ENCODE measurements at places on chromosomes 13 and 19.

DNA sequence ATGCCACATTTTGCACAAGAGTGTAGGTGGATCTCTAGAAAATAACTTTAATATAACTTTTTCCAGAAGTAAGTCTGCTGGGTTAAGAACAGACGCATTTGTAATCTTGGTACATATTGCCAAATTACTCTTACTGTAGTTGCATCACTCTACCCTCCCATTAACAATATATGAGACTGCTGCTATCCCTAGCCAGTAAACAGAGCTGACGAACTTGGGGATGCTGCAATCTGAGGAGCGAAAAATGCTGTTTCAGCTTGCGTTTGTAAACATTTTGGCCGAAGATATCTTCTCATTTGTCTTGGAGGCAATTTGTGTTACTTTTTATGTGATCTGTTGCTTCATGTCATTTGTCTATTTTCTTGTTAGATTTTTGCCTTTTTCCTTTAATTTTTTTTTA is 1482.8 kb downstream of the OLFM4 start:
- no peak for DNase-seq

DNA sequence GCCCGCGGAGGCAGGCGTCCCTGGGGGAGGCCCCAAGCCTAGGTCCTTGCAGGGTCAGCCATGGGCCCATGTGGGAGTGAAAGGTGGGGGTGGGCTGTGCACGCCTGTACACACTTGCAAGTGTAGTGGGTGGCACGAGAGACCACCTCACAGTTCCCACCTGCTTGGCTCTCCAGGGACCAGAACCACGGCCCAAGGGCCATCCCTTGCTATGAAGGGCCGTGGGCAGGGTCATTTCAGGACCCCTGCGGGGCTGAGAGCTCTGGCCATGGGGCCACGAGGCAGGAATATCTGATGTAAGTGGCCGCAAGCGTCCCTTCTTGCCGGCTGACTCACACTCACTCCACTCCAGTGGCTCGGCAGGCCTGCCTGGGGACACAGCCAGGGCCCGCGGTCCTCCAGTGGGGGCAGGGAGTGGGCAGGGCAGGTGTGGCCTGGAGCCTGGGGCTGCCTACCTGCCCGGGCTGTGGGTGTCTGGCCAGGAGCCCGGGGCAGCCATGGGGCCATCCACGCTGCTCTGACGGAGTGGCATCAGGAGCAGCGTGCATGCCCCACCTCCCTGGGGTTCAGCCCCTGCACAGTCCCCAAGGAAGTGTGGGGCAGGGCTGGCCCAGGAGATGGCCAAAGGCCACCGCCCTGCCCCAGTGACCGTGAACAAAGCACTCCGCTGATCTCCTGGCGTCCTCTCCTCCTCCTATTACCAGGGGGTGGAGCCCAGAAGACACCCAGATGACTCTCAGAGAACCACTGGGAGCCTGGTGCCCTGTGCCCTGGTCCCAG is 8.6 kb upstream of the MKNK2 start:
- DNase-seq = no peak

DNA sequence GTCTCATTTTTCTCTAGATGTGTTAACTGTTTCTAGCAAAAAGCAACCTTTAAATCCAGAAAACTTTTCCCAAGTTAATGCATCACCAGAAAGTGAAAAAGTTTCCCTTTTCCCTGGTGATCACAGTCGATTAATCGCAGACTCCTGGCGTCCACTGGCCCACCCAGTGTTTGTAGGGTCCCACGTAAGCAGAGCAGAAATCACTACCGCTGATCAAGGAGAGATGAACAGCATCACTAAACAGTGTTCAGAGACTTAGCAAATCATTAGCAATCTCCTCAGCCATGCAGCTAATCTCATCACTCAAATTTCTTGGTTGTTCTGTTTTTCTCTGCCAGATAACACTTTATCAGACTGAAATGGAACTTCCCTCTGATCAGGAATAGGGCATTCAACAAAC is 184.2 kb downstream of the EFNB2 start:
- no peak for DNase-seq

DNA sequence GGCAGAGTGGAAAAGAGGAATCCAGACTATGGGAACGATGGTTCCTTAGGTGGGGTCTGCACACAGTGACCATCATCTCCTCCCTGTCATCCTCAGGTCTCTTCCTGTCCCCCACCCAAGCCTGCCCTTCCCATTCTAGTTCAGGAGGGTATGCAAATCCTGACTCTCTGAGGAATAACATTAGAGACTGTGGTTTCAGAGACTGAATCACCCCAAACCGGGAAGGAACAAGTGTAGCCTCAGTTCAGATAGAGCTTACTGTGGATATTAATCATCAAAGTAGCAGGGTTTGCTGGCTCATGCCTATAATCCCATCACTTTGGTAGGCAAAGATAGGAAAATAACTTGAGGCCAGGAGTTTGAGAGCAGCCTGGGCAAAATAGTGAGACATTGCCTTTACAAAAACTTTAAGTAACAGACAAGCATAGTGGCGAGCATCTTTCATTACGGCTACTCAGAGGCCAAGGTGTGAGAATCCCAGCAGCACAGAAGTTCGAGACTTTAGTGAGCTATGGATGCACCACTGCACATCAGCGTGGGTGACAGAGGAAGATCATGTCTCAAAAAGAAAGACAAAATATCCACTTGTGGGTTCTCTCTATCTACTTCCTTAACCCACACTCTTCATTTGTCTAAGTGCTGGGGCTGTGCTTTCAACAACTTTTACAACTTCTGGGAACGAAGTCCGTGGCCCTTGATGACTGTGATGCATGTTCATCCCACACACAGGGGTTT is 19.3 kb upstream of the LGALS13 start:
- DNase-seq = no peak

DNA sequence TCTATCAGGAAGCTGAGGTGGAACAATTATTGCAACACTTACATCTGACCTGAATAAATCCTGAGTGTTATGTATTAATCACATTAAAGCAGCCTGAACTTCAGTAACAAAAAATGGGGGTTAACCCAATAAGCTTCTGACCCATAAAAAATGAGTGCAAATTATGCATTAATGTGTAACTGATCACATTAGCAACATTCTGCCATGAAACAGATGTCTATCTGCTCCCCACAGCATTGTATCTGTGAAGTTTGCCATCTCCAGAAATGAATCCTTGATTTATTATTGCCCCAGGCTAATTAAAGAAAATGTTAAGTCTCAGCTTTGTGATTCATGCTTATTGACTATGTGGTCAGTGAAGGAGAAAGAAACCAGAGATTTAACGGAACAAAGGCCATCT is 304.9 kb downstream of the PCDH20 start:
- DNase-seq = no peak

- no peak for DNase-seq
These were observed 799.8 kb upstream of the SLC10A2 start for GRCh38 chr13:103866048-103866447.

DNA sequence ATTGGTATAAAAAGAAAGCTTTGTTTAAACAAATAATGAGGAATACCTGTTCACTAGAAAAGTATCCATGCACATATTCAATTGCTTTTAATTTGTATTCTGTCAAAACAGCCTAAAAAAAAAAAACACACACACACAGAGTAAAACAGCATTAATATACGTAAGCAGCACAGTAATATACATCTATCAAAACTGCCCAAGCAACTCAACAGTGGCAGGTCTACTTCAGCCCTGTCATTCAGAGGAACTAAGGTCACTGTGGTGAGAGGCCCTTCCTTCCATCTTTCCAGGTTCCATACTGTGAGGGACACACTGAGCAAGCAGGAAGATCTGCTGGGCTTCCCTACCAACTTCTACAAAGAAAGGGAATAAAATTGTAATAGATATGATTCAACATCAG is 3.8 kb downstream of the PROSER1 start:
- DNase-seq = no peak

DNA sequence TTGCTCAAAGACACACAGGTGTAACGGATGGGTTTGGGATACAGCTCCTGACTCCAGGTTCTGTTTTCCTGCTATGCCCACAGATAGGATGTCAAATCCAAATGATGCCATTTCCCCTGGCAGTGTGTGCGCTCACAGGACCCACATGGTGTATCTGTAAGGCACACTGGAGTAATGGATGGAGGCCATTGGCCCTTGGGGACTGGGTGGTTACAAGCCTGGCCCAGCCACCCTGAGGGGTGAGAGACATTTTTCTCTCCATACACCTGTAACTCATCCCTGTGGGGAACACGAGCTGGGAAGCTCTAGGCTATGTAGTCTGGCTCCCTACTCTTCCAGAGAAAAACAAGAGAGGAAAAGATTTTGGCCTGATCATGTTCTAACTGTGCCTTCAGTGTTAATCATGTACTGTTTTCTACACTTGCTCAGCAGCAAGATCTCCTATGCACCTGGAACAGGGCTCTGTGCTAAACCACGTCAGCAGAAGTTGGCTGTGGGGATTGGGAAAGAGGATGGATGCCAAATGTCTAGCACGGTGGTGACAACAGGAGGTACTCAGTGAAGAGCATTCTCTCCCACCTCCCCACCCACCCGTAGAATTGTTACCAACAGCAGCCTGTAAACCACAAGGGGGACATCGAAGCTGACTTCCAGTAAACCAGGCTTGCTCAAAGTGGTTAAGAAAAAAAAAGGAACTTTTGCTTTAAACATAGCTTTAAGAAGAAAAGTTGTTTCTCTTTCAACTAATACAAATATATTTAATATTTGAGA is 237.0 kb downstream of the LACC1 start:
- peak; percentile 7 for DNase-seq

DNA sequence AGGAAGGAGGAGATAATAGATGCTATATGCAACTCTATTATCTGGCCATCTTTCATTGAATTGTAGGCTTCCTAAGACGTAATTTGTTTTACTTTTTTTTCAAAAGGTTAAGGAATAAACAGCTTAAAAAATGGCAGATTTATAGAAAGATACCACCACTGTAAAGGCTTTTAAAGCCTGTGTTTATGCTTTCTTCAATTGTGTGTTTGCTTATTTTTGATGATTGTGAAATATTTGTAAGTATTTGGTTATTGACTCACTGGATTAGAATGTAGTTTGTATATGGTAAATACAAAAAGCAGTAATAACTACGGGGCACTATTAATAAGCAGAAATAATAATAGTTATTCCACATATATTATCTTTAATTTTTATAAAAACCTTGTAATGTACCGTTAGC is 437.9 kb downstream of the KLF5 start:
- DNase-seq = no peak

GRCh38 chr19:31598730-31599238 is 249.5 kb upstream of the TSHZ3 start:
- DNase-seq = no peak

DNA sequence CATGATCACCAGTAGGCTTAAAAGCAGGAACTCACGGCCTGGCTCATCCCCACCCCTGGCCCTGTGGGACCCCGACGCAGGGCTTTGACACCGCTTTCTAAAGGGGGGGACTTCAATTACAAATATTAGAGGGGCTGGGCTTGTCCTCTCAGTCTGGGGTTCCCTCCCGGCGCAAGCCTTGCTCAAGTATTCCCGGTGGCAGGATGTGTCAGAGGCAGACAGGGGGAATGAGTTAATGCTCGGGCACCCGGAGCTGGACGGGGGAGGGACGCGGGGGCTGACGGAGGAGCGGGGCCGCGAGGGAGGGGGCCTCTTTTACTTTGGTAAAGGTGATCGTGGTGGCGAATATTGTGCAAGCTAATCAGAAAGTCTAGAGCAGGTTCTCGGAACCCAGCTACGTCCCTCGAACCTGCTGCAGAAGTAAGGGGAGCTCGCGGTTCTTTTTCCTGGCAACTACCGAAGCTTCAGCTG is 1.1 kb downstream of the FGF14 start:
- no peak for DNase-seq

- DNase-seq = no peak
These were observed 14.6 kb downstream of the NLRP8 start for GRCh38 chr19:55962186-55962585.

DNA sequence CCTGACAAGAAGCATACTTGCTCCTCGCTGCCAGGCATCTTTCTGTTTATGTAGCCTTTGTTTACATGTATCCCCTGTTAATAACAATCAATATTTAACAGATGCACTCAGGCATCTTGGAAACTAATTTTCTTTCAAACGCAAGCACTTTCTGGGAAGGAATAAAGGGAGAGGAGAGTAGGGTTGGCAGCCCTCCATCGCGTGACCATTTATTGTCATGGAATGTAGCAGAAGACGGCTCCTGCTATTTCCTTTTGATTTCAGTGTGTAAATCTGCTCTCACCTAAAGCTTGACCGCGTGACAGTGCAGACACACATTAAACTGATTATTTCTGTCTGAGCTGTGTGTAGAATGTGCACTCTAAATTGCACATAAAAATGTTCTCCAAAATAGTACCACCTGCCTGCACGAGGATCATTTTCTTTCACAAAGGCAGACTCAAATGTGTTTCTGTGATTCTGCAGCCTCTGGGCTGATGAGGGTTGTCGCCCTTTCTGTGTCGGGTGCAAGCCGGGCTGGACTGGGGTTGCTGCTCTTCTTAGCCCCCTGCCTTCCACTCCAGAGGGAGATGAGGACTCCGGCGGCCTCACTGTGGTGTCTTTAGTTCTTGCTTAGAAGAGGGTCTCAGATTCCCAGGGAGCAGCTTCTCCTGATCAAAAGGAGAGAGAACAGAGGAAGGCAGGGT is 223.5 kb upstream of the MAB21L1 start:
- DNase-seq = no peak

GRCh38 chr19:58154287-58154678 is 3.7 kb upstream of the ZNF329 start:
- no peak for DNase-seq
